ENCODE measurements at places on chromosomes 12 and 14. TPM values are rescaled to one million over a fixed set of nuclear protein-coding genes. Genes with fewer than 3 reads are reported as not detected.

Gene KLRB1
- 0.49 TPM for total RNA-seq

Gene CLEC4D
- not detected for total RNA-seq

Gene ANKS1B
- total RNA-seq = 5.6 TPM

Gene CALCOCO1
- total RNA-seq = 96.6 TPM

Gene NDUFA9
- 112 TPM for total RNA-seq

Gene TAPBPL
- 10.5 TPM for total RNA-seq

Gene TPH2
- not detected for total RNA-seq

Gene RDH12
- 0.40 TPM for total RNA-seq

Gene KRT5
- total RNA-seq = 0.66 TPM

Gene PTCSC3
- total RNA-seq = not detected

Gene DACT1
- 26.6 TPM for total RNA-seq

Gene NFATC4
- total RNA-seq = 54.5 TPM

Gene IL23A
- total RNA-seq = 0.18 TPM

Gene TAS2R31
- total RNA-seq = 5.5 TPM

Gene HOXC12
- total RNA-seq = not detected

GRCh38 chr12:113402586-113403260, 964 bp downstream of the SDS start:
- no peak for DNase-seq

DNA sequence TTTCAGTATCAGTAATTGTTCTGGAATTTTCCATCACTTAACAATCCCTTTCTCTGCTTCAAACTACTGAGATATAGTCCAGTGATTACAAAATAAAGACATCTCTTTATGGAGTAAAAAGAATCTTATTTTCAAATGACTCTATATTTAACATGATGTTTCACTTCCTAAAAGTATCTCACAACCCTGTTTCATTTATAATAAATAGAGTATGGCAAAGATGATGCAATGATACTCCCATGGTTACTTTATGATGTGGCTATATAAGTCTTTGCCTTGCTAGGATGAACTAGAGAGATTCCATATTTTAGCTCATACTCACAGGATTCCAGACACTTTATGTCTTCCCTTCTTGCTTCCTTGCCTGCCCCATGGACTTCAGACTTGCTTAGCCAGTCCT, 953.5 kb upstream of the MDGA2 start:
- no peak for DNase-seq

DNA sequence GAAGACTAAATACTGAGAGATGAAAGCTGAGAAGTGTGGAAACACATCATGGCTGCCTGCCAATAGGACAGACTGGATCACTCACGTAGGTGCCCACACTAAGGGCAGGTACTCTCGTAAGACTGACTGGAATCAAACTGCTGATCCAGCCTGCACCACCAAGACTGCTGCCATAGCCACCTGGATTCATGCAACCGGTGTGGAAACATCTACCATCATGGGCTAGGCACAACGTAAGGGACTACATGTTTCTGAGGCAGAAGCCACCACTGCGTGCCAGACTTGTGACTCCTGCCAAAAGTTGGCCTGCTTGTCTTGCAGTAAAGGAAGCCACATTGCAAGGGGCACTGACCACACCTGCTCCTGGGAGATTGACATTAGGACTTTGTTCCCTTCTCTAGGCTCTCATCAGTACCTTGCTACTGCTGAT, 3.8 kb downstream of the POMT2 start:
- no peak for DNase-seq

- DNase-seq = peak; percentile 41
Measured at GRCh38 chr12:118981285-118982211, at the start of gene SRRM4. Gene SRRM4 (plus strand): TSS chr12:118981541. CDS start chr12:118981883, 342 bp downstream.

- DNase-seq = no peak
Measured at GRCh38 chr12:24252602-24253001, 303.1 kb upstream of the SOX5 start.

DNA sequence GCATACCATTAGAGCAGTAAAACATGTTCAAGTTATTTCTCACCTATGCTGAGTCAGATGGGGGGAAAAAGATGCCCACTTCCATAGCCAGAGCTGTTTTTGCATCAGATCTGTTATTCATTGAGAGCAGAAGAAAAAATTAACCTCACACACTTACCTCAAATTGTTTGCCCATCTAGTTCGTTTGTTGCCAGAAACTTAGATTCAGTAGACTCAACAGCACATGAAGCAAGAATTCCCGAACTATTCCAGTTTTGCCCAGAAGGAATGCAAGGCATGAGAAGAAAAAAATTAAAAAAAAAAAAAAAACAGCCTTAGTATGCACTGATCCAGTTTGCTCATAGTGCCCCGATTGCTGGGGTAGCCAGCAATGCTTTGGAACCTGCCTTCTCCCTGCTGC, 12.4 kb upstream of the DPF3 start:
- no peak for DNase-seq

GRCh38 chr12:96874211-96874610, 32.8 kb upstream of the NEDD1 start:
- no peak for DNase-seq

- DNase-seq = peak; percentile 73
Measured at GRCh38 chr12:124856132-124856841, 7.4 kb downstream of the SCARB1 start.

DNA sequence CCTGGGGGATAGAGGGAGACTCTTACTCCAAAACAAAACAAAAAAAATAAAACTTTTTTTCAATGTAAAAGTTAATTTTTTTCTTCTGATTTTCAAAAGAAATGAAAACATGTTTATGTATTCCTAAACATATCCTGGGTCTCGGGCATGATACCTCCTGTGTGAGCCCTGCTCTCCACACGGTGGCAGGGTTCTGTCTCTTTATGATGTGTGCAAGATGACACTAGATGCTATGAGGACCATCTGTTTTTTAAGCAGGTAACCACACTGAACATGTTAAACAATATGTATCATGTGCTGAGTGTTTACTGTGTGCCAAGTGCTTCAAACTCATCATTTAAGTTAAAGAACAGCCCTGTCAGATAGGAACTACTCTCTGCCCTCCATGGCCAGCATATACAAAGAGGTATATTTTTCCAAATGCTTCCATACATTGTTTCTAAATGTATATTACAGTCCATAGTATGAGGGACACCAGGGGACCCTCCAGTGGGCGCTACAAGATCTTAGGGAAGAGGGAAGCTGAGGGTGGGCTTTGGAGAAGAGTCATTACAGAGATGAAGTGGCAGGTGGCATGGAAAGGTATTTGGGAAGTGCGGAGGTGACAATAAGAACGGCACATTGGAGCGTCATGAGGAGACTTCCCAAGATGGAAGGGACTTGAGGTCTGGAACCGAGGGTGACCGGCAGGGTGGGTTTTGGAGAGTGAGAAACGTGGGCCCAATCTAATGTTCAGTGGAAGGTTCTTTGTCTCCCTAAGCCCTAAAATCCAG, 28.5 kb downstream of the FOS start:
- DNase-seq = peak; percentile 55

DNA sequence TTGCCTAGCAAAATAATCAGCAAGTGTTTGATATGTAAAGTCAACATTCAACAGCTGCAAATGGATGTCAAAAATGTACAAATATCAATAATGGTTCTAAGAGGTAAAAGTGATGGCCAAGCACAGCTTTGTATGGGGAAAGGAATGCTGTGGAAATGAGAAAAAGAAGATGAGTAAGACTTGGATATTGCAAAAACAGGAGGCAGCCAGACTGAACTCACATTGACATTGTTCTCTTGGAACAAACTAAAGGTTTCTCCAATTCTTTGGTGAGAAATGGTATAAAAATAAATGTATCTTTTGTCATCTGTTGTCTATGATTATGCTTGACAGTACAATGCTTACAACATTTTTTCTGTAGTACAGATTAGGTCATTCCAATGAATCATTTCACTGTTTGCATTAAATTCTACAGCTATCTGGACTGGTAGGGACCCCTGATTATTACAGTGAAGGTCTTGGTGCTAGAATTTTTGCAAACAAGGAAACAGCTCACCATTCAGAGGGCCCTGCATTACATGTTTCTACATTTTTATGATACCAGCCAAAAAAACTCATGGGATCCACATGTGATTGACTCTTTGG, 465.7 kb downstream of the NOVA1 start:
- peak; percentile 5 for DNase-seq

- DNase-seq = no peak
Measured at GRCh38 chr14:81826081-81826480, 292.4 kb upstream of the SEL1L start.

- no peak for DNase-seq
Measured at GRCh38 chr12:63304887-63305316, 153.9 kb upstream of the AVPR1A start.

DNA sequence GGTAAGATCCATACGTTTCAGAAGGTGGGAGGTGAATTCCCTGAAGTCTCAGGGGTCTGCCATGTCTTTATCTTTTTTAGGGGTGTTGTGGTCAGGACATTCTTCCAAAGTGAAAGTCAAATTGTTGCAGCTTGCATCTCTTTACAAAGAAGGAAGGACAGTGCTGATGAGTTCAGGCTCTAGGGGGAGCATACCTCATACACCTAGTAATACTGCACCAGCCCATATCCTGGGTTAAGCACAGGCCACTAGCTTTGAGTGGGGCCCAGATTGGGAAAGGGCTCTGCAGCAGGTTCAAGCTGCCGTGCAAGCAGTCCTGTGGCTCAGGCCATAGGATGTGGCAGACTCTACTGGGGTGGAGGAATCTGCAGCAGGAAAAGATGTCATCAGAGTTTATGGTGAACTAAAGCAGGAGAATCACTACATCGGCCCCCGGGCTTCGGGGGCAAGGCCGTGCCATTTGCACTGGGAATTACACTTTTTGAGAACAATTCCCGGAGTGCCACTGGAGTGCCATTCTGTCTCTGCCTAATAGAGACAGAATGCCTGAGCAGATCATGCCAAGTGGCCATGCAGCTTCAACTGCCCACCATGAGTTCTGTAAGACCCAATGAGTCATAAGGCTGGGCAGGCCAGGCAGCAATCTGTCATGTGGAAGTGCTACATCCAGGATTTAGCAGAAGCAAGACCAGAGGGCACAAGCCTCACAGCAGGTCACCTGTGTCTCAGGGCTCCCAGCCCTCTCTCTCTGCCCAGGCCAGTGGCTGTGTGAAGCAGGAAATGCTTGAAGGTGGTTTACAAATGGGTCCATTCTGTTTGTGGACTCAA, 32.3 kb downstream of the DIO3 start:
- no peak for DNase-seq

DNA sequence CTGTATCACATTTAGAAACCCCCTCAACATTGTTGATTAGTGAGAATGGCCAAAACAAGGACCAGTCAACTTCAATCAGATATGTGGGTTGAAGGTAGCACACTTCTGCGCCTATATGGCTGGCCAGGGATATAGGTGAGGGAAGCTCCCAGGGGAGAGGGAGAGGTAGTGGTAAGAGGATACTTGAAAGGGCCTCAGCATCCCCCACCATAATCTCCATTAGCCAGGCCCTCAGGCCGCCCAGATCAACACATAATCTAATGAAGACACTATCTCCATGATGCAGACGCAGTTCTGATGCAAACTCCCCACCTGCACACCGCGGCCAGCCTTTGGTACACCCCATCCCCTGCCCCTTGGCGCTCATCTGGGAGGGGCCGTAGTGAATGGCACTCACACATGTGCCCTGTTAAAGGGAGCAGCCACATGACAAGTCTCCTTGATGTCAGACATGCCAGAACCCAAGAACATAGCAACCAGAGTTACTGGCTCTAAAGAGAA, 158.0 kb downstream of the TMEM132C start:
- DNase-seq = no peak

GRCh38 chr14:28759653-28760313, 6.8 kb upstream of the FOXG1 start:
- no peak for DNase-seq

DNA sequence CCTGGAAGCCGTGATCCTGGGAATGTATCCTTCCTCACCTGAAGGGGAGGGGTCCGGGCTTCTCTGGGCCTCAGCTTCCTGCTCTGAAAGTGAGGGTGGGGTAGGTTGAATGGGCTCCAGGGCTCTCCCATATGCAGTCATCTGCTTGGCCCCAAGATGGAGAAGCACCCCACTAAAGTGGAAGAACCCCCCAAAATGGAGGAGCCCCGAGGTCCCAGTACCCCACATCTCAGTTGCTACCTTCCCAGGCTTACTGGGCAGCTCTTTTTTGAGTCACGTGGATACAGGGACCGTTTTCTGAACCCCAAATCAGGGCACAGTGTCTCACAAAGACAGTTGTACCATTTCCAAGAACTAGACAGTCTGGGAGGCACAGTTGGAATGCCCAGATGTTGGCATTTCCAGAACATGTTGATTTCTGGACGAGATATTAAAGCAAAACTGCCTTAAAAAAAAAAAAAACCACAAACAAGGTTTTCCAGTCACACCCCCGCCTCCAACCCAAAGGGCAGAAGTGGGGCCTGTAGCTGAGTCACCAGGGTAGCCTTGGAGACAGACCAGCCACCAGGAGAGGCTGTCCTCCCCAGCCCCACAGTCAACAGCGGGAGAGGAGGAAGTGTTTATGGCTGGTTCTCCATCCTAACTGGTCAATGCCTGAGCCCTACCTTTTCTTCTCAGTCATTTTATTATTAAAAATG, 12.1 kb downstream of the VASH1 start:
- peak; percentile 68 for DNase-seq

DNA sequence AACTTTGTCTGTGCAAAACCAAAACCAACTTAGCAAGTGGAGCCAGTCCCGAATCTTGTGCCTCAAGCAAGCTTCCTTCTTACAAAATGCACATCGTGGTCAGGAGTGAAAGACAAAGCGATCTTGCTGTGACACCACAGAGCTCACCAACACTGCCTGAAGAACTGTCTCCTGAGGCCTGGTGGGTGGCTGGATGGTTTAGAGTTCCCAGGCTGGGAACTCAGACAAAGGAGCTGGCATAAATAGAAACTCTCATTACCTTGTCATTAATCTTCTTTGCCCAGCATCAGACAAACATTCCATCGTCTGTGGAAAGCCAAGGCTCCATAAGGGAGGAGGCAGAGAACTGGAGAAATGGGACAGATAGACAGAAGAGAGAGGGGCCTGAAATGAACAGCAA, 144.8 kb downstream of the KCNA5 start:
- DNase-seq = no peak

GRCh38 chr14:77145975-77146740, 4.6 kb upstream of the ZDHHC22 start:
- DNase-seq = no peak

DNA sequence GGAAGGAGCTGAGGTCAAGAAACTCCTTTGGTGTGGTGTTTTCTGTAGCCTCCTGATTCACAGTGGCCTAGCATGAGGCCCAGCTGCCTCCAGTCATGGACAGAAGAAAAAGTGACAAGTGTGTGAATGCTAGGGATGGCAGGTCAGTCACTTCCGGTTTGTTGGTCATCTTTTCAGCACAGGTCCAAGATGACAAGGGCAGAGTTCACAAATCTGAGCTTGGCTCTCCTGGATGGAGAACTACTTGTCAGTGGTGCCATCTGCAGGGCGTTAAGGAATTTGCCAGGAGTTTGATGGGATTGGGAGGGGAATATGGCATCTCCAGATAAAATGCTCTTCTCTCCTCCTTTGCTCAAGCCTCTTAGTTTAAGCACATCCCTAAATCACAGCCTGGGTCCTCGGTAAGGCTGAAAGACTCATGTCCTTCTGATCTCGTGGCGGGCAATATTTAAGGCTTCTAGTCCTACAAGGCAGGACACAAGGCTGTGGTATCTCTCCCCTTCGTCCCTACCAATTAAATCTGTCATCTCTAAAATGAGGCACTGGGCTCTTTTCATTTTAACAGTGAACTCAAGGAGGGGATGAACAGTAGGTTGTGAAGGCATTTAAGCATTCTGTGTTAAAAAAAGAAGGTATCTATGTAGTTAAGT, 10.0 kb downstream of the TUBA1B start:
- DNase-seq = peak; percentile 64

- DNase-seq = no peak
Measured at GRCh38 chr12:674272-674781, 11.1 kb upstream of the NINJ2 start.

GRCh38 chr12:100720016-100720654, 74.4 kb upstream of the ANO4 start:
- no peak for DNase-seq
